ENCODE measurements at places on chromosomes 3 and 15. TPM values are rescaled to one million over a fixed set of nuclear protein-coding genes. Genes with fewer than 3 reads are reported as not detected.

Gene PRICKLE2
- total RNA-seq: 2.4 TPM

Gene LEKR1
- total RNA-seq: 0.81 TPM

Gene AGBL1
- total RNA-seq: not detected

Gene FBN1
- 12.0 TPM for total RNA-seq

Gene SATB1
- total RNA-seq: 9.3 TPM

Gene DYNC1LI1
- 9.8 TPM for total RNA-seq

Gene APOD
- total RNA-seq: 0.39 TPM

DNA sequence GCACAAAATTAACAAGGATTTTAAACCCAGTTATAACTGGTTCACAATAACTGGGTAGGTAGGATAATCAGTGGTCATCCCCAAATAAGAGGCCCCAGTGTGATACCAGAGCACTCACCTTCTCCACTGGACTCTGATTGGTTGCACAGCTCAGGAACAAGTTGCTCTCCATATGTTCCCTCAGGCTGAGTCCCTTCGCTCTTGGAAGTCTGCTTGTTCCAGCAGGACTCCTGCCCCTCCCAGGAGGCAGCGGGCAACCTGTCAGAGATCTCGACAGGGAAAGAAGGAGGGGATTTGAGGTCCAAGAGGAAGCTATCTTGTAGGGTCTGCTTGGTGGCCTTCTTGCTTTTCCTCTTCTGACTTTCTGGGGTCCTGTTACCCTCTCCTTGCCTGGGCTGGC, 51.6 kb upstream of the HEG1 start:
- DNase-seq: no peak

DNA sequence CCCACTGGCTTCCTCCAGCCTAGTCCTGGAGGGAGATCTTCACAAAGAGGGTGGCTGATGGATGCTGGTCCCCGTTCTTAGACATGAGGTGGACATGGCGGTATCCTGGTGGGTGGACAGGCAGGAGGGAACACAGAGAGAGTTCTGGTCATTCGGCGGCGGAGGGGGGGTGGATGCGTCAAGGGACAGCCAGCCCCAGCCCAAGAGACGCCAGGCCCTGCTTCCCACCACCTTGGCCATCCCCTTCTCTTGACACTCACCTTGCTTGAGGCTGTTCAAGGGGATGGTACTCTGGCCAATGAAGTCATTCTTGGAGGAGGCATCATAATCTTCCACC, 17.1 kb downstream of the VILL start:
- peak; percentile 12 for DNase-seq

GRCh38 chr15:71054286-71054952, 60.9 kb upstream of the THSD4 start:
- DNase-seq: no peak

- no peak for DNase-seq
Observed at GRCh38 chr3:55144015-55144673, 216.3 kb upstream of the LRTM1 start.

DNA sequence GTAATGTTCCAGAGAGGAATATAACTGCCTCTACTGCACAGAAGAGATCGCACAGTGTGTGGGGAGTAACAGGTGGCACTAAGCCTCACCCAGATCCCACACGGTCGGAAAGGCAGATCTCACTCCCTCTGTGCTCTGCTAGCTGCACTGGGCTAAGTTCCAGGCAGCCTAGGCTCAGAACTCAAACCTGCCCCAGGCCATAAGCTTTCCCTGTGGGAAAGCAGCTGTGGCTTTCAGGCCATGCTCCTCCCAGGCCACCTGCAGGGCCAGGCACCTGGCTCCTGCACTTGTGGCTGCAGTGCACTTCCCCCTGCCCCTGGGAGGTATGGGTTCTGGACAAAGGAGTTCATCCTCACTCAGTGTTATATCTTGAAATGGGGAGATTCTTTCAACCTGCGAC, 27.5 kb downstream of the PCCB start:
- DNase-seq: no peak

- no peak for DNase-seq
Observed at GRCh38 chr3:14363991-14364390, 38.4 kb upstream of the SLC6A6 start.

GRCh38 chr3:185759512-185759911, 65.3 kb downstream of the IGF2BP2 start:
- no peak for DNase-seq

DNA sequence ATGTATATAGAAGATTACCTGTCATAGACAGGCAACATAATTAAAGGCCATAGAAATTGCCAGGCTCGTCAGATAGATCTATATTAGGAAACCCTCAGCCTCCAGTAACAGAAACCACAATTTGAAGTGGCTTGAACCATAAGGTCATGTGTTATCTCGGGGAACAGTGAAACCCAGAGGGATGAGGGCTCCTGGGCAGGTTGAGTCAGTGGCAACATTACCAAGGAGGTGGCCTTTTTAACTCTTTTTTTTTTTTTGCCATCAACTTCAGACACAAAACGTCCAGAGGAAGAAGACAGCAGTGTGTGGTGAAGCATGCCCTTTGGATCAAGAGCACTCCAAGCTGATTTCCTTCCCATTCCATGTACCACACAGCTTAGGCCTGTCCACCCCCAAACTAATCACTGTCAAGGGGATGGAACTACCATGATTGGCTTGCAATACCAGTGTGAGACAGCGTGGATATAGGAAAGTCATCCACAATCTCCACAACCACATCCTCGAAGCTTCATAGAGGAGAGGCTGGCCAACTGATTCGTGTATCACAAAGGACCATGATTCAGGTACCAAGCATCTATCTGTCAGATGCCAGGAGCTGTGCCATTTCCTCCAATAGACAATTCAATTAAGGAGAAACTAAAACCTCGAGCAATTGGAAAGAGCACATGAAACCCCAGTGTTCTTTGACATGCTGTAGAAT, 999 bp upstream of the KIF7 start:
- no peak for DNase-seq

GRCh38 chr15:91887921-91888373, 34.4 kb downstream of the SLCO3A1 start:
- DNase-seq: no peak

GRCh38 chr3:185796431-185797107, 28.3 kb downstream of the IGF2BP2 start:
- no peak for DNase-seq

DNA sequence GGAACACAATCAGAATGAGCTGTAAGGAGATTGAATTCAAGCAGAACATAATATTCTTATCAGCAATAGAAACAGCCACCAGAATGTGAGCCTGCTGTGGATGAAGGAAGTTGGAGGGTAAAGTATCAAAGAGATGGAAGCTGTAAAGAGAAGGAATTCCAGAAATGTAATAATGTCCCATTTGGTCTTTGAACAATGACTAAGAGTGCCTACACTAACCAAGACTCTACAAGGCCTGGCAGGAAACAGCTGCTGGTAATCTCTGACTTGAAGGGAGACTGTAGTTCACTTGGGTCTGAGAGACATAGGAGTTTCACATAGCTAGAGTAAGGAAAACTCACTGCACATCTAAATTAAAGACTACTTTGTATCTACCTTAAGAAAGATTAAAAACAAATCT, 1176.0 kb upstream of the ALCAM start:
- DNase-seq: no peak

DNA sequence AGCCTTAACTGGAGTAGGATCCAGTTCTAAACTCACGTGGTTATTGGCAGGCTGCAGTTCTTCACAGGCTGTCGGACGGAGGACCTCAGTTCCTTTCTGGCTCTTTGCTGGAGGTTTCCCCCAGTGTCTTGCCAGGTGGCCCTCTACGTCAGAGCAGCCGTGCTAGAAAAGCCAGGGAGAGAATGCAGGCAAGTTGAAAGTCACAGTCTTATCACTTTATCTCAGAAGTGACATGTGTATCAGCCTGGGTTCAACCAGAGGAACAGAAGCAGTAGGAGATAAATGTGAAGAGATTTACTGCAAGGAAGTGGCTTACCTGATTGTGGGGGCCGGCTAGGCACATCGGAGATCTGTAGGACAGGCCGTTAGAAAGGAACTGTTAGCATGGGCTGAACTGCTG, 125.3 kb upstream of the BNIP2 start:
- DNase-seq: no peak

- no peak for DNase-seq
Observed at GRCh38 chr15:96047255-96047931, 283.1 kb upstream of the NR2F2 start.

DNA sequence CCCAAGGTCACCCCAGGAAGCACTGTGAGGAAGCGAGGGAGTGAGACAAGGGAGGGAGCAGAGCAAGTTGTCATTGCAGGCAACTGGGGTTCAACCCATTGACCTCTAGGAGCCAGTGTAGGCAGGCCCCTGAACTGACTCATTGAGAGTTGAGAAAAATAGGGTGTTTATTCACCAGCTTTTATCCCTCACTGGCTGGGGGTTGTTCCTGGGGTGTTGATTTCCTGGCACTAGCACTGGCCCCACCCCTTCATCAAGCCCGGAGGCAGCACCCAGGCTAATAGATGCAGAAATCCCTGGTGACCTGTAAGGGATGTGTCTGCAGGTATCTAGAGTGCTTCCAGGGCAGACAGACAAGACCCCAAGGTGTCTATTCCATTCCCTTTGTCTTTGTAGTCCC, 183.9 kb downstream of the ARRDC4 start:
- no peak for DNase-seq

- no peak for DNase-seq
Observed at GRCh38 chr15:78232951-78233350, 1.4 kb downstream of the ACSBG1 start.
